ENCODE measurements at places on chromosomes 1 and 21.
A peak's percentile ranks its signal among the peaks of the same experiment; 100 is the strongest.

- DNase-seq, result no peak
Measured at GRCh38 chr1:160950657-160951056, 4.0 kb downstream of the ITLN2 start.

DNA sequence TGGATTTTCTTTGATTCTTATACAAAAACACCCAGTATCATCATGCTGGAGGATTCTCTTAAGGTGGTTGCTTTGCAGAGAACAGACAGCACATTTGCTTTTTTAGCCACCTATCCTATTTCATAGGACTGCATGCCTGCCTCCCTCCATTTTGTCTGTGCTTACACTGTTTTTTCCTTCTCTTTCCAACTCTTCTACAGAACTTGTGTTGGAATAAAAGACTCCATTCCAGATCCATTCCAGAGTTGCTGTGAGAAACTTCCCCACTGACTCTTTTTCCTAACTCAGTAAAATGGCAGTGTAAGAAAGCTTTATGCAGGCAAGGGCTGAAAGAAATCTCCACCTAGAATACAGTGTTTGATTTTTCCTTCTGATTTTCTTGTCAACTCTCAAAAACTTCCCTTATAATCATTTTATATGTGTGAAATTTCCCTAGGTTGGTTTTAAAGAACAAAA lies 5.2 kb upstream of the ARID1A start:
- DNase-seq, result no peak

GRCh38 chr1:161792740-161793139 lies 26.6 kb downstream of the ATF6 start:
- no peak for DNase-seq

DNA sequence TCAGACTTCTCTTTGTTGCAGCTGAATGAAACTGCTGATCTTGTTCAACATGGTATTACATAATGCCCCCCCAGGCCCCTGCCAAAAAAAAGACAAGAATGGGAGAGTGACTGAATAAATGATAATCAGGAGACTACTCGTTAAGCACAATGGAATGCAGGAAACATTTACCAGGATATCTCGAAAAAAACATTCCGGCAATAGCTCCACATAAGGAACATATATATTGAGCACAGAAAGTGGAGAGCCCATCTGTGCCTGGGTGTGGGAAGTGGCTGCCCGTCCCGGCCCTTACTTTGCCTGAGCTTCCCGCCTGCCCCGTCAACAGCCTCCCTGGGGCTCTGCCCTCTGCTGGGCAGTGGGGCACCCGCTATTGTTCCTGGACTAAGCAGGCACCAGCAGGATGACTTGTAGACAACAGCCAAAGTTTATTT lies 13.3 kb downstream of the TRIM11 start:
- peak; percentile 72 for DNase-seq

- DNase-seq, result no peak
Measured at GRCh38 chr1:111275780-111276433, 14.7 kb upstream of the CHIA start.

- DNase-seq, result no peak
Measured at GRCh38 chr1:55067022-55067778, 27.9 kb downstream of the PCSK9 start.

DNA sequence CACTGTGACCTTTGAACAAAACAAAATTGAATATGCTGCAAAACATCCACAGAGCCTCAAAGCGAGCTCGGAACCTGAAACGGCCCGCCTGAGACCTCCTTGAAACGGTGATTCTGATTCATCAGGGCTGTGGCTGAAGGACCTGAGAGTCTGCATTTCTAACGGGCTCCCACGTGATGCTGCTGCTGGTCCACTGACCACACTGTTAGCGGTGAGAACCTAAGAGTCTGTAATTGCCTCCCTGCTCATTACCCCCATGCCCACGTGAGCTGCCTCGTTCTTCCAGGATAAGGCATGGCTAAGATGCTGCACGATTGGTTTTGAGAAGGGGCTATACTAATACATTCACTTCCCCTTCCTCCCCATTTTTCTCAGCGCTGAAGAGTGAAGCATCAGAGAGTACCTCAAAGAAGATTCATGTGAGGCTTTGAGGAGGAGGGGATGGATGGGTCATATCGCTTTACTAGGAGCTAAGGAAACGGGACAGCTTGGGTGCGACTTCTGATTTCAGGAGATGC lies 9.7 kb downstream of the TLR5 start:
- DNase-seq, result no peak

DNA sequence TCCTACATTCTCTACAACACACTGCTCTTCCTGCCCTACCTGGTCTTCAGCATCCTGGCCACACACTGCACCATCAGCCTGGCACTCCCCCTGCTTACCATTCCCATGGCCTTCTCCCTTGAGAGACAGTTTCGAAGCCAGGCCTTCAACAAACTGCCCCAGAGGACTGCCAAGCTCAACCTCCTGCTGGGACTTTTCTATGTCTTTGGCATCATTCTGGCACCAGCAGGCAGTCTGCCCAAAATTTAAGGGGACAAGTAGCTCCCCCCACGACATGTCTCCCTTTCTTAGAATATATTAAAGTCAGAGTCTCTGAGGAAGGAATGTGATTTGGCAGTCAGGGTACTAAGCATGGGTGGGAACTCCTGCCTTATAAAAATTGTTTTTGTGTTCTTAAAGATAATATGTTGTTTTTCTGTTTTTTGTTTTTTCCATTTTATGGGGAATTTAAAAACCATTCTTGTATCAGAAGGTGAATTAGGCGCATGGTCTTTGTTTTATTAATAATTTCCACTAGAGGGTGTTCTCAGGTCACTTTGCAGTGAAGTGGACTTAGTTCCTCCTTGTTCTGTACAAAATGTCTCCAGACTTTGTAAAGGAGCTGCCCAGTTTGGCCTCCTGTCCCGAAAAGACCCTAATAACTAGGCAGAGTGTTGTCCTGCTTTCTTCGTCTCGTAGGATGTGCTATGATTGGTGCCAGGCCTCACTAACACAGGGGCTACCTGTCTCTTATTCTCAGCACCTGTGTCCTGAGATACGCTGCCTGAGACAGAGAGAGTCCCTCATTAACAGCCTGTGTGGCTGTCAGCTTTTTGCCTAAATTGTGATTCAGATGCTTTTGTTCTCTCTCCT lies 13.1 kb downstream of the UBIAD1 start:
- DNase-seq, result no peak

GRCh38 chr1:37237948-37238347 lies 203.6 kb upstream of the GRIK3 start:
- no peak for DNase-seq

DNA sequence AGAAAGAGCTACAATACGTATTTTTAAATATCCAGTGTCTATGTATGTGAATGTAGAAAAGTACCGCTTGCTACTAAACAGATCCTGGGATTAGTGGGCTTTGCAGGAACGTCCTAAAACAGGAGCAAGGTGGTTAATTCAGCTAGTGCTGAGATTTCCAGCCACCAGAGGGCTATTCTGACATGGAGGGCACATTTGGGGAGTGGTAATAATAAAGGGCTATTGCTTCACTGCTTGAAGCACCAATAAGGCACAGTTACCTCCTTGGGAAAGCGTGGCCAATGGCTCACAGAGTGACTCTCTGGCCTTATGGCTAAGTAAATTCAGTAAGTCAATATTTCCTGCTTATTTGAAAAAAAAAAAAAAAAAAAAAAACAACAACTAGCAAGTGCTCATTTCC lies 152.4 kb downstream of the GABPA start:
- DNase-seq, result no peak

- no peak for DNase-seq
Measured at GRCh38 chr1:118988186-118989005, at the start of gene TBX15. Gene TBX15 (minus strand): TSS chr1:118988343. CDS start chr1:118987795, 548 bp downstream.

- DNase-seq, result no peak
Measured at GRCh38 chr1:89261926-89262515, 10.6 kb downstream of the GBP5 start.

- no peak for DNase-seq
Measured at GRCh38 chr1:197486946-197487345, 218.9 kb downstream of the CRB1 start.

DNA sequence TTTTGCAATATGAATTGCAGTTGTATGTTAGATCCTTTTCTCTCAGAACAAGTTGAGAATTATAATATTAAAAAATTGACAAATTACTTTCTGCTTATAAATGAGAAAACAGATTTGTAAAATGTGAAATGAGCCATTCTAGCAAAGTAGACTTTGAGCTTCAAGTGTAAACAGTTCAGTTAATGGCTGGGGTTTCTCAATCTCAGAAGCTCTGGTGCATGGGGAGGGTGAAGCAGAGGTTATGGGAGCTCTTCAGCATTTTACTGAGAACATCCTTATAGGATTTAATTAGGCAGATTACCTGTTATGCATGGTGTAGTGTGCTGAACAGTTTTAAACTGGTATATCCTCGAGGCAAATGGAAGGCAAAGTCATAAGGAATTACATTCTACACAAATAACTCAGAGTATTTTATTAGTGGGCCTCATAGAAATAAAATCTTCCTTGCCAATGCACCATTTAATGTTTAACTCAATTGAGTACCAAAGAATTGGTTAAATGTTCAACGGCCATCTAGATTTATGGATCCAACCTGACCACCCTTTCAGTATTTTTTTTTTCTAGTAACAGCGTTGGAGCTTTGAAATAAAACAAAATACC lies 1143.6 kb upstream of the ADGRL2 start:
- DNase-seq, result no peak

DNA sequence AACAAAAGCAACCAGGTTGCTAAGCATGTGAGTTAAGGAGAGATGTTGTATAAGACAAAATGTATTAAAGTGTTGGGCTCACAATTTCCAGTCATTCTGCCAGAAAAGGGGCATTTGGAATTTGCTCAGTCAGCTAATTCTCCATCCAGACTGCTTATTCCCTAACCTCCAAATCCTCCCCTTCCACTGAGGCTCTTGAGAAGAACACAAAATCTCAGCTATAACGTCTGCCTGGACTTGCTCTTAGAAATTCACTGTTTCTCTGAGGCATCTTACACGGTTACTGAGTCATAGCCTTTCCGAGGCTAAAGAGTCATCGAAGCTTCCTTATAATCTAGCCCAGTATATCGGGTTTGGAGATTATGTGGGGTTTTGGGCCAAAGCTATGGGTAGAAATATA lies 548.2 kb upstream of the ADGRL4 start:
- DNase-seq, result no peak

DNA sequence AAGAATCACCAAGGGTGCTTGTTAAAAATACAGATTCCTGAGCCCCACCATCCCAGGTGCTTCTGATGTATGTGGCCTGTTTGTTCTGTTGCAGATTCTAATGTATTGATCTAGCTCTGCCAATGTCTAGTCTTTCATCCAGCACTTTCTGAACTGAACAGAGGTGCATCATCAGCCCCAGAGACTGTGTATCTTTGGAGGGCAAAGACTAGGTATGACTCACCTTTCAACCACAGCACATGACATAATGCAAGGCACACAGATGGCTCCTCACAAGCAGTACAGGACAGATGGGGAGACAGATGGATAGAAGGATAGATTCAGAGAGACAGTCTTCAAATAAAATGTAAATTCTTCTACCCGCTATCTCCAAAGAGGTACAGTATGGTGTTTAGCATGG lies 32.3 kb downstream of the CD58 start:
- no peak for DNase-seq

- no peak for DNase-seq
Measured at GRCh38 chr1:18884419-18884717, 18.0 kb downstream of the ALDH4A1 start.

DNA sequence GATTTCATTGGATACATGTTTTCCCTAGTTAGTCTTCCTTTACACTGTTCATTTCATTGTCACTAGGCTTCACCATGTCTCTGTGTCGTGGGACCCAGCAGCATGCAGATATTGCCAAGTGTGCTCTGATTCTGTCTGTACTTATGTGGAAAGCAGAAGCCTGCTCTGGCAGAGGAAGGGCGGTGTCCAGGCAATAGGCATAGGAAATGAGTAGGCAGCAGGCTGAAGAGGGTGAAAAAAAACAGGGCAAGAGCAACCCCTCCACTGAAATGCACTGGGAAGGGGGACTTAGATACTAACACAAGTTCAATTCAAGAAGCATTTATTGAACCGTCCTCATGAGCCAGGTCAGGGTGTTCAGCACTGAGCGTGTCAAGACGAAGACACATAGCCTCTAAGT lies 85.2 kb upstream of the VAV3 start:
- DNase-seq, result peak; percentile 26

DNA sequence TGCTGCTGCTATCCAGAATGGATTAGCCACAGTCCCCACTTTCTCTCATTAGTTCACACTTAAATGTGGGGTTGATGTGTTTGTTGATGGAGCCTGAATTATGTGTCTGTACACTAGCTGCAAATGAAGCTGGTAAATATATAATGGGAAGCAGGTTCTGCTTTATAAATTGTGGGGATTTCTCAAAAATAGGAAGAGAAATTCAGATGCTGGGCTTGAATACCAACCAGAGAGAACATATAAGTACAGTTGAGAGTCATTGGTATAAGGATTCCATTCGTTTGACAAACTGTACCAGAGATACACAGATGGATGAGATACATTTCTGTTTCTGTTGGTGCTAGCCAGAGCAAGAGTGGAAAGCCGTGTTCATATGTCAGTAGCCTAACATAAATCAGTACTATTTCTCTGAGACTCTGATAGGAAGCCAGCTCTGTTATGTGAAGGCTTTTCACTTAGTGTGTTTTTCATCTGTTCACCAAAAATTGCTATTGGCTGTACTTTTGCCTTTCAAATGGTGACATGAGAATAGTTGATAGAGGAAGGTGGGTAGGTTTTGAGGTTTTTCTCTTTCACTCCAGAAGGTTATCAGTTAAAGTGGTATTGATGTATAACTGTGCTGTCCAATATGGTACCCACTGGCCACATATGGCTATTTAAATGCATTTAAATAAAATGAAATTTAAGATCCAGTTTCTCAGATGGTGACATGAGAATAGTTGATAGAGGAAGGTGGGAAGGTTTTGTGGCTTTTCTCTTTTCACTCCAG lies 15.6 kb downstream of the SMG7 start:
- DNase-seq, result no peak

DNA sequence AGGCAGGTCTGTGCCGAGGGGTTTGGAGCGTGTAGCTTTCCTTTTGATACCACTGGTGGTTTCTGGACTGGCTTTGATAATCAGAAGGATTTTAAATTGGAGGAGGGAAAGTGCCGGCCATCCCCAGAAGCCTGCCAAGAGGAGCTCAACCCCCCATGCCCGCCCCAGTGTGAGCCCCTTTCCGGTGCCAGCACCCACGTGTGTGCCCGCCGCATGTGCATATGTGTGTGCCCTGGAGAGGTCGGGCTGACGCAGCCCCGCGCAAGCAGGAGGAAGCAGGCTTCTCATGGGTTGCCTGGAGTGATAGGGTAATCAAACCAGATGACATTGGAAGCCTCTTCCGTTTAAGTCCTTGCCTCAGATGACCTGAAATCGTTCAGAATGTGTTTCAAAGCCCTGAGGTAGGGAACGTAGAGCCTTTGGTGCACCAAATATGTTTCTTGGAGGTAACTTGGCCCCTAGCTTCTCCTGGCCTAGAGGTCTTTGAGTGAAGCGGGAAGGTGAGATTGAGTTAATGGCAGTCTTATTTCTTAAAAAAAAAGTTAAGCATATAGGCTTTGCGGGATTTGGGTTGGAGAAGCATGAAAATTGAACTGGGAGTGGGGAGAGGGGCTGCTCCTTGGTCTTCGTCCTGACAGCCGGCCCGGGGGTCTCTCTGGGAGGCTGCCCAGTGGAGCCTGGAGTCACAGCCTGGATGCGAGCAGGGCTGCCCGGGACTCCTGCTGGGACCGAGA lies 34.1 kb upstream of the ARHGEF16 start:
- DNase-seq, result no peak

All from adrenal gland (tissue), 19 donors.